ENCODE measurements at places on chromosomes 3 and 15. TPM values are rescaled to one million over a fixed set of nuclear protein-coding genes. Genes with fewer than 3 reads are reported as not detected.

- no peak overlapping the region for H3K4me3 ChIP-seq
- H3K36me3 ChIP-seq: no peaks in the 10 kb centered on the region
- H3K4me1 ChIP-seq: peaks cover 57% of the 10 kb centered on the region
- no peaks in the 10 kb centered on the region for H3K27me3 ChIP-seq
- H3K27ac ChIP-seq: no peak overlapping the region
These were observed 22.4 kb downstream of the FNDC3B start for GRCh38 chr3:172061724-172062184.

CELSR3 gene
- 7.7 TPM for total RNA-seq

ZNF660 gene
- not detected for total RNA-seq

FGF12 gene
- 0.51 TPM for total RNA-seq
